Activated T-helper 1 cell treated with anti-CD3 and anti-CD28 coated beads, Interleukin-12 subunit alpha, Interleukin-12 subunit beta, Interleukin-2, Interleukin-4 antibody, amounts not matched to agents 30 ng/mL and 10 ng/mL and 1 ng/mL, durations not matched to agents 14 hours and 24 hours and 36 hours (primary cell): ENCODE measurements at places on chromosomes 1 and 21. TPM values are rescaled to one million over a fixed set of nuclear protein-coding genes. Genes with fewer than 3 reads are reported as not detected.
A peak's percentile ranks its signal among the peaks of the same experiment; 100 is the strongest.

DNA sequence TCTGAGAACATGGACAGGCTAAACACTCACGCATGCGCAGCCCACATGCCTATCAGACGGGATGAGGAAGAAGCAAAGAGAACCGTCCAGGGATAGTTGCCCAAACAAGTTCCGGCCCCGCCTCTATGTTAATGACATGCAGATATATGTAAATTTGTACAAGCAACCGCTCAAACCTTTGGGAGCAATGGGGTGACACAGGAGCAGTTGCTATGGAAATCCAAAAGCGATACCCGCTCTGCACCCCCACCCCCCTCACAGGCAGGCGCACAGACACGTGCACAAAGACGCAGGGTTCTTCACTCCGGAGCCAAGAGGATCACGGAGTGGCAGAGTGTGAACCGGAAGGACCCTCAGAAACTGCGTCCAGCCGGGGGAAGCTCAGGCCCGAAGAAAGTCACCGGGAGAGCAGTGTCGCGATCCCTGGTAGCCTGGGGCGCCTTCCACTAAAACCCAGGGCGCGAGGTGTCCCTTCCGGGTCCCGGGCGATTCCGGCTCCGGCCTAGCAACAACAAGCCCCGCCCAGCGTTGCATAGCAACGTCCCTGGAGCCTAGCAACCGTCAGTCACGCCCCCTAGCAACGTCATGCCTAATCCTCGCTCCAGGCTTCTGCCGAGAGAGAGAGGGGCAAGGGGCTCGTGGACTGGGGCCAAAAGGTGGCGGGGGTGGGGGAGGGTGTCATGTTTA, 24.1 kb upstream of the ADGRB2 start:
- peak overlapping the region; percentile 95 for H3K27ac ChIP-seq
- peak overlapping the region; percentile 89 for H3K4me3 ChIP-seq
- peaks cover 16% of the 10 kb centered on the region for H3K4me1 ChIP-seq
- H3K36me3 ChIP-seq = no peaks in the 10 kb centered on the region

GBP7 gene
- not detected in 2 replicates for total RNA-seq

DNA sequence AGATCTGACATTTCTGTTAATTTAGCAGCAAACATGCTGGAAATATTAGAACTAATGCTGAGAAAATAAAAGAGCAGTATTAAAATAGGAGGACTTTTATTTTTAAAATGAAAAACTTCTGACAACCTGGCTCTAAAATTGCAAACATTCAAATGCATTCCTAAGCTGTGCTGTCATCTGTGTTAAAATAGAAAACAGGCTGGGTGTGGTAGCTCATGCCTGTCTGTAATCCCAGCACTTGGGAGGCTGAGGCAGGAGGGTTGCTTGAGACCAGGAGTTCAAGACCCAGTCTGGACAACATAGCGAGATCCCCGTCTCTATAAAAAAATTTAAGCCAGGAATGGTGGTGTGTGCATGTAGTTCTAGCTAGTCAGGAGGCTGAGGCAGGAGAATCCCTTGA, 44.6 kb downstream of the MIGA1 start:
- no peaks in the 10 kb centered on the region for H3K27me3 ChIP-seq
- peaks cover 16% of the 10 kb centered on the region for H3K36me3 ChIP-seq
- H3K27ac ChIP-seq = no peak overlapping the region
- no peaks in the 10 kb centered on the region for H3K4me1 ChIP-seq

- no peak overlapping the region for H3K27ac ChIP-seq
- no peak for DNase-seq
- H3K36me3 ChIP-seq = no peaks in the 10 kb centered on the region
- no peak overlapping the region for H3K4me3 ChIP-seq
These were observed 24.9 kb upstream of the ATP1B1 start for GRCh38 chr1:169081503-169082123.

- peak overlapping the region; percentile 55 for H3K27ac ChIP-seq
- no peak for DNase-seq
- H3K27me3 ChIP-seq = peaks cover 84% of the 10 kb centered on the region
- no peak overlapping the region for H3K4me3 ChIP-seq
These were observed 4.0 kb upstream of the LHX8 start for GRCh38 chr1:75129983-75130789.

SH3D21 gene
- total RNA-seq = 7.5 and 8.3 TPM in 2 replicates

TMPRSS15 gene
- total RNA-seq = not detected in 2 replicates

GPR37L1 gene
- not detected in 2 replicates for total RNA-seq

- H3K27ac ChIP-seq = no peak overlapping the region
- H3K4me1 ChIP-seq = no peaks in the 10 kb centered on the region
- no peak overlapping the region for H3K4me3 ChIP-seq
- DNase-seq = no peak
- no peaks in the 10 kb centered on the region for H3K27me3 ChIP-seq
- H3K36me3 ChIP-seq = no peaks in the 10 kb centered on the region
These were observed 363.0 kb downstream of the PTBP2 start for GRCh38 chr1:97084546-97084945.

GRCh38 chr1:11645670-11646265, 8.5 kb downstream of the FBXO2 start:
- H3K4me3 ChIP-seq = no peak overlapping the region
- no peak overlapping the region for H3K27ac ChIP-seq
- peaks cover 9% of the 10 kb centered on the region for H3K4me1 ChIP-seq

- H3K4me3 ChIP-seq = no peak overlapping the region
- H3K36me3 ChIP-seq = peaks cover 15% of the 10 kb centered on the region
- H3K27me3 ChIP-seq = no peaks in the 10 kb centered on the region
- H3K27ac ChIP-seq = peak overlapping the region; percentile 44
- no peak for DNase-seq
These were observed 49.0 kb downstream of the MRPL37 start for GRCh38 chr1:54248966-54249365.

LYPD8 gene
- not detected in 2 replicates for total RNA-seq

MAEL gene
- not detected in 2 replicates for total RNA-seq

DNA sequence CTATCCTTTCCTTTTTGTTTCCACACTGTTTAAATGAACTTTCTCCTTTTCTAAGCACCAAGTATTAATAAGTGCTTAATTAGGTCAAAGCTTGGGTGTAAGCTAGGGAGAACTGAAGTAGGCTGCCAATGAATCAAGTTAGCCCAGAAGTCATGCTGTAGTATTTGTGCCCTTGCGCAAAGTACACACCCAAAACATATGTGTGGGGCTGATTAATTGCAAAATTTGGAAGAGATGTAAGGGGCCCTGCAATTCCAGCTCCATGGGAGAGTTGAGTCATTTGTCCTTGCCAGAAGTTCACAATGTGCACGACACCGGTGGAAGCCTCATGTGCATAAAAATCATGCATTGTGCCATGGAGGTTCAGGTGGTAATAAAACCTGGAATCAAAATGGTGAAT, 18.6 kb upstream of the NTNG1 start:
- no peak overlapping the region for H3K27ac ChIP-seq
- H3K27me3 ChIP-seq = no peaks in the 10 kb centered on the region
- H3K36me3 ChIP-seq = no peaks in the 10 kb centered on the region
- H3K4me3 ChIP-seq = no peak overlapping the region
- no peaks in the 10 kb centered on the region for H3K4me1 ChIP-seq

DNA sequence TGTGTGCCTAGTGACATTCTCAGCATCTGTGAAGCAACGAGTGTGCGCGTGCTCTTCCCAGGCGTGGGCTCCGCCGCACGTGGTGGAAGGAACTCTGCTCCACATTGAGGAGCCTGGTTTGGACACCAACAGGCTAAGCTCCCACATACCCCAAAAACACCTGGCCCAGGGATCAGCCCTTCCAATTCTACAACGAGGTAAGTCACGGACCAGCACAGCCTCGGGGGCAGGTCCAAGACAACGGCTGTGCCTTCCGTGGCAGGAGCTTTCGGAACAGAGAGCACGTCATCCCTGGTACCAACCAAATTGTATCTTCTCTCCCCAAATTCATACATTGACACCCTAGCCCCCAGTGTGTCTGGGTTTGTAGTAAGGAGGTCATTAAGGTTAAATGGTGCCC, 27.2 kb upstream of the PDE9A start:
- peaks cover 8% of the 10 kb centered on the region for H3K27me3 ChIP-seq
- H3K4me1 ChIP-seq = no peaks in the 10 kb centered on the region
- no peak overlapping the region for H3K4me3 ChIP-seq
- H3K27ac ChIP-seq = no peak overlapping the region

CD5L gene
- total RNA-seq = not detected in 2 replicates

DCST2 gene
- total RNA-seq = 0.26 and 0.27 TPM in 2 replicates

DNA sequence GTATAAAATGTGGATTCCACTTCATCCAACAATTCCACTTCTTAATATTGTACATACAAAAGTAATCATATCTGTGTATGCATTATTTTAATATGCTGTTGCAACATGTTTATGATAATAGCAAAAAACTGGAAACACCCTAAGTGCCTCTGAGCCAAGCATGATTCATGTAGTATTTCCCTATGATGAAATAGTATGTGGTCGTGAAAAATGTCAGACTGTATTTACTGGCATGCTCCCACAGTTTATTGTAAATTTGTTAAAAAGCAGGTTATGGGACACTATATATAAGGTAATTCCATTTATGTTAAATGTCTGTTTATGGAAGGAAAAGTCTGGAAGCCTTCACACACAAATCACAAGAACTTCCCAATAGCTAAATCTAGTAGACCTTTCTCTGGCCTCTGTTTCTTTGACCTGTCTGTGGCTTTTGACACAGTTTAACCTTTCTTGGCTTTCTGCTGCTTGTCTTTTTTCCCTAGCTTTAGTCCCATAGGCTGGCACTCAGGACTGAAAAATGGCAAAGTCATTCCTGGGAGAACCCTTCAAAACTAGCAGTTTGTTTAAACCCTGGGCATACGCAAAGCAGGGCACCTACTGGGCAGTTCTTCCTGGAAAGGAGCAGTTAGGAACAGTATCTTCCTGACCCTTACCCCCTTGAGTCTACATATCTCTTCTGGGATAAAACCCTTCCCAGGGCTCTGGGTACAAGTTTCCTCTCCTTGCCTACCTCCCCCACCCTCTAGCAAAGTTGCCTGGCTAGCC, 65.4 kb upstream of the ARTN start:
- H3K4me1 ChIP-seq = peaks cover 41% of the 10 kb centered on the region
- DNase-seq = no peak
- peaks cover 2% of the 10 kb centered on the region for H3K27me3 ChIP-seq
- H3K27ac ChIP-seq = no peak overlapping the region
